ENCODE measurements at places on chromosomes 4 and X. TPM values are rescaled to one million over a fixed set of nuclear protein-coding genes. Genes with fewer than 3 reads are reported as not detected.
A peak's percentile ranks its signal among the peaks of the same experiment; 100 is the strongest.

- no peaks in the 10 kb centered on the region for H3K27me3 ChIP-seq
- no peaks in the 10 kb centered on the region for H3K4me1 ChIP-seq
- no peak overlapping the region for H3K27ac ChIP-seq
- no peak for DNase-seq
- no peaks in the 10 kb centered on the region for H3K36me3 ChIP-seq
These were observed 38.1 kb upstream of the ATXN3L start for GRCh38 chrX:13357925-13358324.

GRCh38 chr4:1819284-1819683, 26.2 kb downstream of the FGFR3 start:
- DNase-seq: no peak
- peak overlapping the region; percentile 76 for H3K27ac ChIP-seq
- no peaks in the 10 kb centered on the region for H3K4me1 ChIP-seq
- no peaks in the 10 kb centered on the region for H3K27me3 ChIP-seq

The PPP2R2C gene
- not detected for total RNA-seq

GRCh38 chrX:1528186-1528883, 8.7 kb downstream of the P2RY8 start:
- H3K27ac ChIP-seq: no peak overlapping the region
- DNase-seq: no peak
- peaks cover 9% of the 10 kb centered on the region for H3K36me3 ChIP-seq
- H3K27me3 ChIP-seq: no peaks in the 10 kb centered on the region
- H3K4me1 ChIP-seq: peaks cover 2% of the 10 kb centered on the region
- no peak overlapping the region for H3K4me3 ChIP-seq

- no peaks in the 10 kb centered on the region for H3K4me1 ChIP-seq
- peaks cover 3% of the 10 kb centered on the region for H3K27me3 ChIP-seq
- no peak overlapping the region for H3K4me3 ChIP-seq
These were observed 73.3 kb downstream of the PSAPL1 start for GRCh38 chr4:7361280-7361895.

DNA sequence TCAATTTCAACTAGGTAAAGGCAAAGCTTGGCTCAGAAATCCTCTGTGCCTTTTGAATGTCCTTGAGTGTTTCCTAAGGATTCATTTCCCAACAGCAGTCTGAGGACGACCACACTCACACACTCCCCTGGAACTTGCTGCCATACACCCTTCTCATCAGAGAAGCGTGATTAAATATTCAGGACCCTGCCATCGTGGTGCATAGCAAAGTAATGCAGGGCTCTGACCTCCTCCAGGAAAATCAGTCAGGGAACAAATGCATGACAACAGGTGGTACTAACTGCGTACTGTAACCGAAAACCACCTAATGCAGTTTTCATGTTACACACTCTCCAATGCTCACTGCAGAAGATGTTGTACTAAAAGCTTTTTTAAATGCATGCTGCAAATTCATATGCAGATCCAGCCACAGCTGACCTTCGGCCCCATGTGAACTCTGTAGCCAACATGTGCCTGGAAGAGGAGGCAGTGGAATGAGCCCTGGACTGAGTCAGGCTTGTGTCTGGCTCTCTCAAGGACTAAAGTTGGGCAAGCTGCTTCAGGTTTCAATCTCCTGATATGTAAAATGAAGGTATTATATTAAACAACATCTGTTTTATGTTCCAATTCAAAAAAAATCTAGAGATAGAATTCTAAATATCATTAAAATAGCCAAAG, 238.3 kb downstream of the KCNIP4 start:
- H3K27ac ChIP-seq: no peak overlapping the region
- no peaks in the 10 kb centered on the region for H3K4me1 ChIP-seq
- no peaks in the 10 kb centered on the region for H3K36me3 ChIP-seq
- no peak overlapping the region for H3K4me3 ChIP-seq
- no peaks in the 10 kb centered on the region for H3K27me3 ChIP-seq
- DNase-seq: no peak

The SLC34A2 gene
- not detected for total RNA-seq

DNA sequence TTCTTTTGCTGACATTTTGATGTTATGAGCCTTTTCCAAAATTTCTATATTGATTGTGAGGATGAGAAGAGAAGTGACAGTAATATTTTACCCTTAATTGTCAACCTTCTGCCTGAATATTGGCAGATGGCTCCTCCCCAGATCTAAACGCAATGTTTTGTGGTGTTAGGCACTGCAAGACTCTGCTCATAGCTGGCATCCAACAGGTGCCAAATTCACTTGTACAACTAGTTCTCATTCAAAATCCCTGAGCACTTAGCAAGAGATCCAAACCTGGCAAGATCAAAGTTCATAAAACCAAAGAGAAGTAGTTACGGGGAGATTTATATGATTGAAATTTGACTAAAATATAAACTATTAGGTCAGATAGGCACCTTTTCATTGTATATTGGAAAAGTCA, 901.7 kb upstream of the INTU start:
- H3K27ac ChIP-seq: no peak overlapping the region
- DNase-seq: no peak
- no peaks in the 10 kb centered on the region for H3K27me3 ChIP-seq

GRCh38 chrX:51332188-51332942, at the start of gene NUDT10:
NUDT10 (plus strand) TSS chrX:51332822; CDS start chrX:51332966, 144 bp downstream.
- H3K4me3 ChIP-seq: peak within 1 kb of the TSS; percentile 85
- H3K36me3 ChIP-seq: peaks cover 6% of the 10 kb centered on the region
- peak; percentile 1 for DNase-seq

GRCh38 chr4:23856630-23857029, 33.2 kb downstream of the PPARGC1A start:
- H3K36me3 ChIP-seq: no peaks in the 10 kb centered on the region
- H3K27ac ChIP-seq: no peak overlapping the region
- no peak overlapping the region for H3K4me3 ChIP-seq
- H3K27me3 ChIP-seq: no peaks in the 10 kb centered on the region

The SATL1 gene
- total RNA-seq: not detected

The OTC gene
- total RNA-seq: not detected

The CT47B1 gene
- total RNA-seq: not detected

- H3K27me3 ChIP-seq: peaks cover 13% of the 10 kb centered on the region
- no peak overlapping the region for H3K27ac ChIP-seq
- H3K4me1 ChIP-seq: peaks cover 21% of the 10 kb centered on the region
- H3K4me3 ChIP-seq: no peak overlapping the region
- peak; percentile 65 for DNase-seq
These were observed 130.4 kb upstream of the CPEB2 start for GRCh38 chr4:14871676-14872430.

DNA sequence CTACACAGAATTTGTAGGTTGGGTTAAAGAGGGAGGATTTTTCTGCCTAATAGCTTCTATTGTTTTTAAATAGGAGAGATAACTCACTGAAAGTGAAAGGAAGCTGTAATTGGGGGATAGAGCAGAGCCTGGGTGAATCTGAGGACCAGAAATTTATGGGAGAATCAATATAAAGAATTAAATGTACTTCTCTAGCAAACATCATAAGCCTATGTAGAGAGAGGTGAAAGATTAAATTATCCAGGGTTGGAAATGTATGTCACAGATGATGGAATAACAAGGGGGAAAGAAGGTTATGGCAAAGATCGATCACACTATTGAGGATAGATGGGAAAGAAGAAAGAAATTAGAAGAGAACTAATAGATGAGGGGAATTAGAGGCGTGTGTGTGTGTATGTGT, 104.4 kb upstream of the DCAF8L1 start:
- H3K4me3 ChIP-seq: no peak overlapping the region
- H3K27ac ChIP-seq: no peak overlapping the region
- no peak for DNase-seq

GRCh38 chr4:176875446-176875930, 82.8 kb upstream of the VEGFC start:
- no peak overlapping the region for H3K27ac ChIP-seq
- H3K27me3 ChIP-seq: no peaks in the 10 kb centered on the region
- no peak for DNase-seq
- no peaks in the 10 kb centered on the region for H3K36me3 ChIP-seq
- no peak overlapping the region for H3K4me3 ChIP-seq

- no peaks in the 10 kb centered on the region for H3K4me1 ChIP-seq
- H3K27me3 ChIP-seq: no peaks in the 10 kb centered on the region
- no peak overlapping the region for H3K4me3 ChIP-seq
- H3K36me3 ChIP-seq: no peaks in the 10 kb centered on the region
These were observed 71.1 kb downstream of the CCSER1 start for GRCh38 chr4:90198086-90198847.

GRCh38 chr4:186790630-186791029, 67.0 kb upstream of the FAT1 start:
- H3K27ac ChIP-seq: no peak overlapping the region
- no peak for DNase-seq
- H3K36me3 ChIP-seq: peaks cover 5% of the 10 kb centered on the region

GRCh38 chr4:16814361-16814760, 84.1 kb downstream of the LDB2 start:
- no peak overlapping the region for H3K27ac ChIP-seq
- no peak for DNase-seq
- no peaks in the 10 kb centered on the region for H3K36me3 ChIP-seq
- peaks cover 1% of the 10 kb centered on the region for H3K27me3 ChIP-seq
- no peaks in the 10 kb centered on the region for H3K4me1 ChIP-seq
- H3K4me3 ChIP-seq: no peak overlapping the region

DNA sequence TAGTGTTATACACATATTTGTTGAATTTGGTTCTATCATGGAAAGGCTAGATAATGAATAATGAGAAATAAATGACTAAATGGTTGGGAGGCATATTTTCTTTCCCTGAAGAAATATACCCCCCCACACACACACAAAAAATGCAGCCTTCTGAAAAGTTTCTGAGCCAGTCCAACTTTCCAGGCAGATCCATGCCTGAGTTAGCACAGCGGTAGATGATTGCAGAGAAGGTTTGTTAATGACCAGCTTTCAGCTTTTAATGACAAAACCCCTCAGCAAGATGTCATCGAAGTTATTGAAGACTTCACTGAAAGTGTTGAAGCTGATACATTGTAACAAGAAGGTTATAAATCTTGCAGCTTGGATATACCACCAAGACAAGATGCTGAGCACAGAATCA, 61.4 kb downstream of the GBA3 start:
- no peak for DNase-seq
- no peak overlapping the region for H3K27ac ChIP-seq
- no peaks in the 10 kb centered on the region for H3K36me3 ChIP-seq
- H3K4me1 ChIP-seq: no peaks in the 10 kb centered on the region

DNA sequence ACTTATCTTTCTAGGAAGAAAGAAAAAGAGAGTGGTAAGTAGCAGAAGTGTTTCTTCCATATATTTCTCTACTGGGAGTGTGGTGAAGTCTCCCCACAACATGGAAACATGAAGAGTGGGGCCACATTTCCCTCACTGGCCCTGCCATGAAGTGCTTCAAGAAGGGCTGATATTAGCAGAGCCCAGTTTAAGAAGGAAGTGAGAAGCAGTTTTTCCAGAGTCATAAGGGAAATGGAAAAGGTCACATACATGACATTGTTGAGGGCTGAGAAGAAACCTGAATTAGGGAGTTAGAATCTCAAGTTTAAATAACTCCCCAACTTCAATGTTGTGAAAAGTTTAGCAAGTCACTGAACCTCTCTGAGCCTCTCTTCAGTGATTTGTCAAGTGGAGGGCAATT, 171.9 kb upstream of the RBPJ start:
- H3K27me3 ChIP-seq: peaks cover 8% of the 10 kb centered on the region
- no peak overlapping the region for H3K27ac ChIP-seq
- H3K4me3 ChIP-seq: no peak overlapping the region
- no peaks in the 10 kb centered on the region for H3K36me3 ChIP-seq

GRCh38 chr4:138199568-138200235, 42.4 kb downstream of the SLC7A11 start:
- H3K27ac ChIP-seq: no peak overlapping the region
- no peaks in the 10 kb centered on the region for H3K36me3 ChIP-seq
- no peak overlapping the region for H3K4me3 ChIP-seq
- no peaks in the 10 kb centered on the region for H3K27me3 ChIP-seq
- no peak for DNase-seq

The IDUA gene
- total RNA-seq: 74.8 TPM

The RPS6KA6 gene
- 0.57 TPM for total RNA-seq

DNA sequence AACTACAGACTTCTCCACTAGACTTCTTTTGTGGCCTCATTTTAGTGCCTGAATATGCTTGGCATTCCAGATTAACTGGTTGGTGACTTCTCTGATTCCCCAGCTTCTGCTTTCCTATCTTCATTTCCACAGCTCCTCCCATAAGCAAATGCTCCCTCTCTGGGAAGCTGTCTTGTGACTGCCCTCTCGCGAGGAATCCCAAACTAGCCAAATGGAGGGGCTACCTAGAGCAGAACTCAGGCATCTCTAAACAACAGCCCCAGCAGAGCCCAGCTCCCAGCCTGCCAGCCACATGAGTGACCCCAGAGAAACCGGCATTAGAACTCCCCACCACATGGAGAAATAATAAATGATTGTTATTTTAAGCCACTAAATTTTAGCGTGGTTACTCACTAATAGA, 7.6 kb upstream of the VEGFD start:
- no peaks in the 10 kb centered on the region for H3K36me3 ChIP-seq
- DNase-seq: no peak
- H3K27me3 ChIP-seq: peaks cover 3% of the 10 kb centered on the region
- H3K4me3 ChIP-seq: no peak overlapping the region

DNA sequence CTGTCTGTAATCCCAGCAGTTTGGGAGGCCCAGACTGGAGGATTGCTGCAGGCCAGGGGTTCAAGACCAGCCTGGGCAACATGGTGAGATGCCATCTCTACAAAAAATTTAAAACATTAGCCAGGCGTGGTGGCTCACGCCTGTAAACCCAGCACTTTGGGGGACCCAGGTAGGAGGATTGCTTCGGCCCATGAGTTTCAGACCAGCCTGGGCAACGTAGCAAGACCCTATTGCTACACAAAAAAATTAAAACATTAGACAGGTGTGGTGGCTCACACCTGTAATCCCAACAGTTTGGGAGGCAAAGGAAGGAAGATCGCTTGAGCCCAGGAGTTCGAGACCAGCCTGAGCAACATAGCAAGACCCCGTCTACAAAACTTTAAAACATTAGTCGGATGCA, 1.3 kb downstream of the DHRSX start:
- no peak for DNase-seq
- H3K27me3 ChIP-seq: no peaks in the 10 kb centered on the region
- peak overlapping the region; percentile 76 for H3K4me3 ChIP-seq
- H3K36me3 ChIP-seq: no peaks in the 10 kb centered on the region

The TMPRSS11F gene
- total RNA-seq: not detected

DNA sequence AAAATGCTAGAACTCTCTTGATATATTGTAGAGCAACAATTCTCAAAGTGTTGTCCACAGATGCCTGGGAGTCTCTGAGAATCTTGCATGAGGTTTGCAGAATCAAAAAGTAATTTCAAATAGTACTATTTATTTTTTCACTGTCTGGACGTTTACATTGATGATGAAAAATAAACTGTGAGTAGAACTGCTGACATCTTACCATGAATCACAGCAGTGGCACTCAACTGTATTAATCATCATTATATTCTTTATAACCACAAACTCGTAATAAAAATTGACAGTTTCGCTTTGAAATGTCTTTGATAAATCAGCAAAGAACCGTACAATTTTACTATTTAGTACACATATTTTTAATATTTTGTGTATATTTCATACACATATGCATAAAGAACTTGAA, 94.5 kb downstream of the NAF1 start:
- no peaks in the 10 kb centered on the region for H3K27me3 ChIP-seq
- H3K27ac ChIP-seq: no peak overlapping the region
- H3K36me3 ChIP-seq: no peaks in the 10 kb centered on the region
- DNase-seq: no peak
- no peak overlapping the region for H3K4me3 ChIP-seq
- no peaks in the 10 kb centered on the region for H3K4me1 ChIP-seq
